Uterine smooth muscle cell (primary cell): ENCODE measurements at places on chromosomes 11 and 22. TPM values are rescaled to one million over a fixed set of nuclear protein-coding genes. Genes with fewer than 3 reads are reported as not detected.

SERPINH1 gene
- total RNA-seq: 1,093 and 1,842 TPM in 2 replicates

OR6T1 gene
- total RNA-seq: not detected in 2 replicates

CRACR2B gene
- 1.00 and 1.9 TPM in 2 replicates for total RNA-seq

UCP2 gene
- 1.9 and 2.8 TPM in 2 replicates for total RNA-seq

OVOL1 gene
- total RNA-seq: not detected in 2 replicates

CASP12 gene
- not detected in 2 replicates for total RNA-seq

MS4A6A gene
- total RNA-seq: not detected in 2 replicates

GPHA2 gene
- not detected in 2 replicates for total RNA-seq

CNIH2 gene
- total RNA-seq: 0.11 and 0.25 TPM in 2 replicates

TMPRSS4 gene
- total RNA-seq: not detected in 2 replicates

CTTN gene
- 530 and 718 TPM in 2 replicates for total RNA-seq

OR10D3 gene
- total RNA-seq: not detected in 2 replicates

DRD4 gene
- total RNA-seq: 0.11 TPM in 1 of 2 replicates, not detected in the other

SLC22A9 gene
- total RNA-seq: not detected in 2 replicates

RASSF10 gene
- not detected in 2 replicates for total RNA-seq

CABP2 gene
- total RNA-seq: not detected in 2 replicates

RFPL3 gene
- total RNA-seq: not detected in 2 replicates

NAALADL1 gene
- total RNA-seq: 24.7 and 31.5 TPM in 2 replicates

MUC15 gene
- not detected in 2 replicates for total RNA-seq

HOATZ gene
- total RNA-seq: under 0.01 TPM in 1 of 2 replicates, not detected in the other

TENM4 gene
- total RNA-seq: 39.2 and 51.9 TPM in 2 replicates

CLTCL1 gene
- total RNA-seq: 9.5 and 12.2 TPM in 2 replicates

SCN3B gene
- total RNA-seq: under 0.01 and 0.12 TPM in 2 replicates

TMEM132A gene
- 33.4 and 48.5 TPM in 2 replicates for total RNA-seq

CCDC89 gene
- total RNA-seq: 4.0 and 7.9 TPM in 2 replicates

PAMR1 gene
- 199 and 512 TPM in 2 replicates for total RNA-seq
